ENCODE measurements at places on chromosomes 3 and 15.
A peak's percentile ranks its signal among the peaks of the same experiment; 100 is the strongest.

DNA sequence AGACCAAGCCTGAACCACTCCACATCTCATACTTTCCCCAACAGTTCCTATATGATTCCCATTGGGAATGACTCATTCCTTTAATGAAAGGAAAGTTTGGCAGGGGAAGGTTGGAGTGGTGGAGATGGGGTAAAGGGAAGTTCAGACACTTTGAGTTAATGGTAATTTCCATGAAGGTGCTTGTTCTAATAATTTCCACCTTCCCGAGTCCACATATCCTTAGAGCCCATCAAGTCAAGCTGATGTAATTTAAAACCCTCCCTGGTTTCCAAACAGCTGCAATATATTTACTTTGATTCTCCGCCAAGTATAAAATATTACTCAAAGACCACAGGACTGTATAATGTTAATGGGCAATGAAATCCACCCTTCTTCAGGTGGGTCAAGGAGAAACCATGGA is 95.0 kb upstream of the GALNT15 start:
- no peak for DNase-seq

GRCh38 chr15:56760186-56760585 is 26.9 kb upstream of the ZNF280D start:
- DNase-seq, result no peak

DNA sequence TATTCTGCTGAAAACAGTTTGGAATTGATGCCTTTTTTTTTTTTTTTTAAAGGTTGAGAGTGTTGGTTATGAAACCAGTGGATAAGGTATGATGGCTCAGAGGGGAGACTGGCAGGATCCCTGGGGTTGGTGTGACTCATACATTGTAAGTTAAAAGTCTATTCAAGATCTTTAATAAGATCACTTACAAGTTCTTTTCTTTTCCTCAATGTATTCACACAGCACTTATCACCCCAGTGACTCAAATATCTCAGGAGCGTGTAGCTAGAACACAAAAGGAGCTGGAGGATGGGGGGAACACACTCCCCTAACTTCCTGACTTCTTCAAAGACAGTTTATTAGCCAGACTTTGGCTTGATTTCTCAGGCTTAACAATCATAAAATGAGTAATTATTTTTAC is 285.3 kb downstream of the SV2B start:
- DNase-seq, result no peak

DNA sequence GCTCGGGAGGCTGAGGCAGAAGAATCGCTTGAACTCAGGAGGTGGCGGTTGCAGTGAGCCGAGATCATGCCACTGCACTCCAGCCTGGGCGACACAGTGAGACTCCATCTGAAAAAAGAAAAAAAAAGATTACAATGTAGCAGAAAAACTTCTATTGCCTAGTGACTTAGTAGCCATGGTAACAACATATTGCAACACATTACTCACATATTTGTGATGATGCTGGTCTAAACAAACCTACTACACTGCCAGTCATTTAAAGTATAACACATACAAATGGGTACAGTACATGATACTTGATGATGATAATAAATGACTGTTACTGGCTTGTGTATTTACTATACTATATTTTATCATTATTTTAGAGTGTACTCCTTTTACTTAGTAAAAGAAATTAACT is 125.6 kb downstream of the PLOD2 start:
- no peak for DNase-seq

GRCh38 chr3:134869153-134869726 is 74.2 kb downstream of the EPHB1 start:
- DNase-seq, result no peak

DNA sequence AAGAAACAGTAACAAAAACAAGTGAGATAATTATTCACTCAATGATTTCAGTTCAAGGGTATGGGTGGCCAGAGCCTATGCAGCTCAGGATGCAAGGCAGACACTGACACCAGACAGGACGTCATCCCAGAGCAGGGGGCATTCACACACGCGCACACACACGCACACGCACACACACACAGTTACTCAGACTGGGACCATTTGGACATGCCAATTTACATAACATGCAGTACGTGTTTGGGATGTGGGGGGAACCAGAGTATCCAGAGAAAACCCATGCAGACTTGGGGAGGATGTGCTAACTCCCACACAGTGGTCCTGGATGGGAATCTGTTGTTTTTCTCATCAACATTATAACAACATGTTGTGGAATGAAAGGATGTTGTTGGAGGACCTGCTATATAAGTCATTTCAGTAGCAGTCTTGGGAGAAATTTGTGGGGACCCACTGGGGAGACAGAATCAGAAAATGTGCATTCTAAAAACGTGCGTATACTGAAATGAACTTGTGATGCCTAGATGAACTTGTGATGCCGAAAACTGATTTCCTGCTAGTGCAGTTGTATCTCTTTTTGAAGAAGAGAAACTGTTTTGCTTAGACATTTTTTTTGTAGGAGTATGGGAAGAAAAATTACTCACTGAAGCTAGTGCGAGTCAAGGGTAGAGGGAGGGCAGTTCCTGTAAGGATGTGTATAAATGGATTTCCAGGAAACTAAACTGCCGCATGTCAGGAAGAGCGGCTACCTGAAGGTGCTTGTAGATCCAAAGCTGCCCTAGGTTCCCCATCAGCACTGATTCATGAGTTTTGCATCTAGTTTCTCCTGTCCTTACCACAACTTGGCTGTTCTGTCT is 25.2 kb downstream of the CD200 start:
- no peak for DNase-seq

DNA sequence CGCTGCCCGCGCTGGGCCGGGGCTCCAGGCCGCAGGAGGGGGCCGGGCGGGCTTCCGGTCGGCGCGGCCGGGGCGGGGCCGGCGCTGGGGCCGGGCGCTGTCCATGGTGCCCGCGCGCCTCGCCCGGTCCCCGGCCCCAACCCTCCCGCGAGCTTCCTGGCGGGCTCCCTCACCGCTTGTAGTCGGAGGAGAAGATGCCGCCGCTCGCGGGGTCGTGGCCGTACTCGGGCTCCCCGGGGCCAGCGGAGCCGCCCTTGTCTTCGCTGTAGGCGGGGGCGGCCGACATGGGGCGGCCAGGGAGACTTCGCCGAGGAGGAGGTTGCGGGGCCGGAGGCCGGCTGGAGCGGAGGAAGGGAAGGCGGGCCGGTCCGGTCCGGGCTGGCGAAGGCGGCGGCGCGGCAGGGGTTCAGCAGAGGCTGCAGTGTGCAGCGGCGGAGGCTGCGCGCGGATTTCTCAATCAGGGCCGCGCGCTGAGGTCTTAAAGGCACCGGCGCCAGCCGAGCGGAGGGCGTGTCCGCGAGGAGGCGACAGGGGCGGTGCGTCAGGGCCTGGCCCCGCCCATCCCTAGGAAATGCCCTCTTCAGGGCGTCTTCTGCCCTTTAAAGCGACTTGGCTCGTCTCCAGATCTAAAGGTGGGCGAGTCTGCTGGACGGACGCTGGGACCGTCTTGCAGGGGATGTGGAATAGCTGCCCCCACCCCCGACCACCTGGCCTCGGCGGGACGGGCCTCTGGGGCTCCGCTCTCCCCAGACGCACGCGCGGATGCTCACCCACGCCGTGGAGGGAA is at the start of gene AP3B2:
Gene AP3B2, minus strand, starts transcription at position 455 of the 787 bp plus-strand sequence. Its CDS starts 169 bp downstream, at position 286.
- peak; percentile 7 for DNase-seq

DNA sequence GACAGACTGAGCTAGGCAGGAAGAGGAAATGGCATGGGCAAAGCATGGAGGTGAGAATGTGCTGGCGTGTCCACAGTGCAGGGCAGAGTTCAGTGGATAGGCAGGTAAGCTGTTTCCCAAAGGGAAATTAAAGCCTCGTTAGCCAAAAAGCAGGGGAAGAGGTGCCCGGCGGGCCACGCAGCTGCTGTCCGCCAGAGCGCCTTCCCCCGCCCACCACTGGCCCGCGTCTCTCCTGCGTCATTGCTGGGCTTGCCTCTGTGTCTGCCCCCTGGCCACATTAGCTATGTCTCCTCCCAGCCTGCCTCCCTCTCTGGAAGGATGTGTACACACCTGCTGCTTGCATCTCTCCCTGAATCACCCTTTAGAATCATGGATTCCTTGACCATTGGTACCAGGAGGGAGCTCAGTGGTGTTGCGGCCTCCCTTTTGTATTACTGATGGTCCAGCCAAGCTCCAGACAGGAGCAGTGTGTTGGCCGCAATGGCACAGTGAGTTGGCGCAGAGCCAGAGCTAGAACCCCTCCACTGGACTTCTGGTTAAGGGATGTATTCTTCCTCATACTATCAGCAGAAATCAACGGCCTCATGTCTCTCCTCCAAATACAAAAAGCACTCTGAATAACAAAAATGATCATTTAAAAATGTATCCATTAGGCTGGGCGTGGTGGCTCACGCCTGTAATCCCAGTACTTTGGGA is 26.6 kb downstream of the SLC28A1 start:
- DNase-seq, result no peak

DNA sequence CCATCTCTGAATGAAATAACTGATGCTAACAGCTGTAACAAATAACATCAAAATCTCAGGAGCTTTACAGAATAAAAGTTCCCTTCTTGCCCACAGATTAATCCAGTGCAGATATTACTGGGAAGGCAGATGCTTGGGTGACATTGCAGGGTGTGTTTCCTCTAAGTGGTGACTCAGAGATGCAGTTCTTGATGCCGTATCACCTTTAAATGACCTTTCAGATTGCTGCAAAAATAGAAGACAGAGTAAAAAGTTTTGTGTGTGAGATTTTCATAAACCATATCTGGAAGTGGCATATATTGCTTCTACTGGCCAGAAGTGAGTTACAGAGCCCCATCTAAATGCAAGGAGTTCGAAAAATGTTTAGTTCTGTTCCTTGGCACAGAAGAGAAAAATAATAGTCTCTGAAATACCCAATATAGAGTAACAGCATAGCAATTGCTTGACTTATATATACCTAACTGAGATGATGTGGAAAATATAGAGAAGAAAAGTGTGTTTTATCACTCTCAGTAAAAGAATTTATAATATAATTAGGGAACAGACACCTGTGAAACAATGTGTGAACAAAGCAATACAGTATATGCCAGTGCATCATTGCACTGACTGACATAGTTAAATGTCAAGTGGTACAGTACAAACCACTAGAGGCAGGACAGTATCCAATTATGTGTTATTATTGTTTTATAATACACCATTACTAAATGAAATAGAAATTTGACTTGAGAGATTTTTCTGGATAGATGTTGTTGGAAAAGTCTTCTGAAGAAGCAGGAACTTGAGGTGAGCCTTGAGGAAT is 430.7 kb upstream of the CBLB start:
- no peak for DNase-seq

DNA sequence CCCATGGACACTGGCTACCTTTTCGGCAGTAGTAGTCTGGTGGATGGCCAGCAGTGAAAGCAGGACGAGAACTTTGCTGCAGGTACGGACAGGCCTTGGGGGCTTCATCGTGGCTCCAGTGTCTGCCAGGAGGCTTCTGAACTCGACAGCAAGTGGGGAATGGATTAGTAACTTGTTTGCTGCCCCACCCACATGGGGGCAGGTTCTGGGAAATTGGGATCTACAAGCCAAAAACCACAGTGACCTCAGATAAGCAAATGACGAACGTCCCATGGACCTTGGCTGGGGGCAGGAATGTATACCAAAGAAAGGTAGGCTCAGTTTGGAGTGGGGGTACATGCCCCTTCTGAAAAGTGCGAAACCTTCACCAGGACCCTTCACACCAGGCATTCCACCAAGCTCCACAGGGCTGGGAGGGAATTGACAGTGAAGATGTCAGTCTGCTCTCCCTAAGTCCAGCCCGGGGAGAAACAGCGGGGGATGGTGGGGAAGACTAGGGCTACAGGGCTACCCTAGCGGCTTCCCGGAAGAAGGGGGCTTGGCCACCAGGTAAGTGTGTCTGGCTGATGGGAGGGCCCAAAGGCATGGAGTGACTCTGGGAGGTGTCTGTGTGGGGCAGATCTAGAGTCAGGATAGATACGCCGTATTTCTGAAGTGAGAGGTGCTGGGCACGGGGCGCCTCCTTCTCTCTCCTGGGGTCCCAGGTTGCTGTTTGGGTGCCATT is at the start of gene ITIH4:
Gene ITIH4, minus strand, starts transcription at position 138 of the 724 bp plus-strand sequence. Its CDS starts 30 bp downstream, at position 108.
- DNase-seq, result no peak

DNA sequence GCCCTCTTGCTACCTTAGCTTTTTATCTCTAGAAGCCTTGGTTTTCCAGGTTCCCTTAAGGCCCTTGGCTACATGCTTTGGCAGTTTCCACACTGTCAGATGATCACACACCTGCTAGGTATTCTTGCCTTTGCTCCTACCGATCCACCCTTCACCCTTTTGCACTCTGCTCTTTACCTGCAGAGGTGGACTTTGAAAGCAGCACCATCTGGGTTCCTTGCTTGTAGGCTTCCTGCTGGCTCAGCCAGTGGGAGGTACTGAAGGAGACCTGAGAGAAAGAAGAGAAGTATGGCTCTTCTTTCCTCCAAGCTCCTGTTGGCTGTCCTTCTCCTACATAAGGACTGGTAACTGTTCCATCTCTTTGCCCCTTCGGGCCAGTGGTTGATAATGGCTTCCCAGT is 7.3 kb upstream of the ZNF592 start:
- no peak for DNase-seq

Data from tibial nerve (tissue), 4 donors.